NCI-H2081 (cell line): ENCODE measurements at places on chromosomes 12 and 14.

DNA sequence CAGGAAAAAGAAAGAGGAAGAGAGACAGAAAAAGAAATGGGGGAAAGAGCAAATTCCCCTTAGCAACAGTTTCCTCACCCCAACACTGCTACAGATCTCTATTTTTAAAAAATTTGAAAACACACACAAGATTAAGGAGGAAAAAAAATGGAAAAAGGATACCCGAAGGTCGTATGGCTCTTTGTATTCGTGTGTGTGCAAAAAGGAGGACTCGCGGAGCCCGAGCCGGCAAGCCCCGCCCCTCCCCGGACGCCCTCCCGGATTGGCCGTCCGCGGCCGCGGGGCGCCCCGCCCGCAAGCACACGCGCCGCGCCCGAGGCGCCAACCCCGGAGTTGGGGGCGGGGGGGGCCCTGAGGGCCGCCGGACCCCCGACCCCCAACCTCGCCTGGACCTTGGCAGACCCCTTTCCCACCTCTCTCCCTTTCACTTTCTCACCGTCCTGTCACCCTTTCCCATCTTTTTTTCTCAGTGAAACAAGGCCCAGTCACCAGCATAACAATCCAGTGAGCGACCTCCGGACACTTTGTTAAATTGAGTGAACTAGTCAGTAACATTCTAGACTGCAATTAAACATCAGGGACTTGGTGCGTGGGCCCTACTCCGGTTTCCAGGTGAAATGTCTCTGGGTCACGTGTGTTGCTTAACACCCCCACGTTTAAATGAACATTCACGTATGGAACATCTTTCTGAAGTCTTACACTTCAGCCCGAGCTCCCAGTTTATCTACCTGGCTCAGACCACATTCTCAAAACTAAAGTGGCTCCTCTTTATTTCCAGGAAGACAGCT, at the start of gene C14orf93:
Gene C14orf93, minus strand, starts transcription at position 205 of the 788 bp plus-strand sequence. CDS start 11,120 bp downstream, outside the sequence.
- DNase-seq, result peak; percentile 61

DNA sequence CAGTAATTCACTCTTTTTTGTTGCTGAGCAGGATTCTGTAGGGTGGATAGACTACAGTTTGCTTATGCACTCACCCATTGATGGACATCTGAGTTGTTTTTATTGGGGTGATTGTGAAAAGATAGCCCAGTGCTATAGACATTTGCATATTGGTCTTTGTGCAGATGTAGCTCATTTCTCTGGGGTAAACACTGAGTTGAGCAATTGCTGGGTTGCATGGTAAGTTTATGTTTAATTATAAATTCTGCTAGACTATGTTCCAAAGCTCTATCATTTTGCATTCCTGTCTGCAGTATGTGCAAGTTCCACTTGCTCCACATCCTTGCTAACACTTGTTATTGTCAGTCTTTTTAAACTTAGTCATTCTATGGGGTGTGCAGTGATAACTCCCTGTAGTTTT, 65.4 kb upstream of the RFLNA start:
- DNase-seq, result no peak

- no peak for DNase-seq
Measured at GRCh38 chr12:77821699-77822203, 8.9 kb upstream of the NAV3 start.

- no peak for DNase-seq
Measured at GRCh38 chr12:116194935-116195431, 82.5 kb downstream of the MED13L start.
